Heart left ventricle (tissue), 16 donors: ENCODE measurements at places on chromosomes 4 and X. TPM values are rescaled to one million over a fixed set of nuclear protein-coding genes. Genes with fewer than 3 reads are reported as not detected.

IL2 gene
- not detected for polyA plus RNA-seq

DNA sequence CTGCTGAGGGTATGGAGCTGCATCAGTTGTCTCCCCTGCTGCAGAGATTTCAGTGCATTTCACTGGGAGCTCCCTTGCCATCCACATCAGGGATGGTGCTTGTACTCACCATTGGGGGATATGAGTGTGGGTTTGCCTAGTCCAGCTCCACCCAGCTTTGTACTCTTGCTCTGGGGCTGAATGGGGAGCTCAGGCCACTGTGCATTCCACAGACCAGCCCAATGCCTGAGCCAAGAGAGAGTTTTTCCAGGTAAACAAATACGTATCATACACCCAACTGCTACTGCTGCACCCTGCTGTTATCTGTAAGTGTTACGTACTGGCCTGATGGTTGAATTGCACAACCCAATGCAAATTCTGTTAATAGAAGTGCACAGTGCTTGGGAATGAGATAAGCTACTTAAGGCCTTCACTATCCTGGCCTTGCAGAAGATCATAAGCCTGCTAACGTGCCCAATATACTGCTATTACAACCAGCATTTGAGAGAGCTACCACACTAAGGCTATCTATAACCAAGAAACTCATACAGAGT lies 205.0 kb upstream of the DMD start:
- H3K27ac ChIP-seq: no peak overlapping the region
- H3K4me1 ChIP-seq: no peaks in the 10 kb centered on the region
- no peaks in the 10 kb centered on the region for H3K36me3 ChIP-seq
- H3K27me3 ChIP-seq: no peaks in the 10 kb centered on the region
- no peak overlapping the region for H3K4me3 ChIP-seq

CACNA1F gene
- 0.04 TPM for polyA plus RNA-seq

- H3K36me3 ChIP-seq: no peaks in the 10 kb centered on the region
- no peak overlapping the region for H3K4me3 ChIP-seq
- no peaks in the 10 kb centered on the region for H3K27me3 ChIP-seq
- H3K27ac ChIP-seq: no peak overlapping the region
- peaks cover 9% of the 10 kb centered on the region for H3K4me1 ChIP-seq
Measured at GRCh38 chr4:7360806-7361205, 73.9 kb downstream of the PSAPL1 start.

GRCh38 chr4:10116569-10117358 lies at the start of gene WDR1:
TSS of gene WDR1 (minus strand) at chr4:10116799. CDS start at chr4:10116666, 133 bp downstream.
- peak within 1 kb of the TSS; percentile 85 for H3K27ac ChIP-seq
- H3K4me1 ChIP-seq: peaks cover 20% of the 10 kb centered on the region

- peak; percentile 26 for DNase-seq
- H3K27ac ChIP-seq: no peak overlapping the region
- H3K4me1 ChIP-seq: no peaks in the 10 kb centered on the region
- no peaks in the 10 kb centered on the region for H3K27me3 ChIP-seq
Measured at GRCh38 chr4:21819086-21819485, 129.5 kb downstream of the KCNIP4 start.

DNA sequence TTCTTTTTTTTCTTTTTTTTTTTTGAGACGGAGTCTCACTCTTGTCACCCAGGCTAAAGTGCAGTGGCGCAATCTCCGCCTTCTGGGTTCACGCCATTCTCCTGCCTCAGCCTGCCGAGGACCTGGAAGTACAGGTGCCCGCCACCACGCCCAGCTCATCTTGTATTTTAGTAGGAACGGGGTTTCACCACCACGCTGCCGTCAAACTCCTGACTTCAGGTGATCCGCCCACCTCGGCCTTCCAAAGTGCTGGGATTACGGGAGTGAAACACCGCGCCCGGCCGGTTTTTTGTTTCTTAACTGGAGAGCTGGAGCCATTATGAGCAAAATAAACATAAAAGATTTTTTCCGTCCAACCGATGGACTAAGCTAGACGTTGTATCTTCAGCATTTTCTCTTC lies 1.9 kb upstream of the WDR17 start:
- no peaks in the 10 kb centered on the region for H3K36me3 ChIP-seq
- DNase-seq: no peak
- no peak overlapping the region for H3K27ac ChIP-seq
- H3K27me3 ChIP-seq: peaks cover 8% of the 10 kb centered on the region
